ENCODE measurements at places on chromosomes 3 and 15.

GRCh38 chr3:64398476-64398875 lies 173.2 kb upstream of the PRICKLE2 start:
- no peak for DNase-seq

GRCh38 chr3:168168743-168169142 lies 73.0 kb upstream of the GOLIM4 start:
- no peak for DNase-seq

- peak; percentile 61 for DNase-seq
Measured at GRCh38 chr3:123026565-123027291, 835 bp downstream of the SEMA5B start.

DNA sequence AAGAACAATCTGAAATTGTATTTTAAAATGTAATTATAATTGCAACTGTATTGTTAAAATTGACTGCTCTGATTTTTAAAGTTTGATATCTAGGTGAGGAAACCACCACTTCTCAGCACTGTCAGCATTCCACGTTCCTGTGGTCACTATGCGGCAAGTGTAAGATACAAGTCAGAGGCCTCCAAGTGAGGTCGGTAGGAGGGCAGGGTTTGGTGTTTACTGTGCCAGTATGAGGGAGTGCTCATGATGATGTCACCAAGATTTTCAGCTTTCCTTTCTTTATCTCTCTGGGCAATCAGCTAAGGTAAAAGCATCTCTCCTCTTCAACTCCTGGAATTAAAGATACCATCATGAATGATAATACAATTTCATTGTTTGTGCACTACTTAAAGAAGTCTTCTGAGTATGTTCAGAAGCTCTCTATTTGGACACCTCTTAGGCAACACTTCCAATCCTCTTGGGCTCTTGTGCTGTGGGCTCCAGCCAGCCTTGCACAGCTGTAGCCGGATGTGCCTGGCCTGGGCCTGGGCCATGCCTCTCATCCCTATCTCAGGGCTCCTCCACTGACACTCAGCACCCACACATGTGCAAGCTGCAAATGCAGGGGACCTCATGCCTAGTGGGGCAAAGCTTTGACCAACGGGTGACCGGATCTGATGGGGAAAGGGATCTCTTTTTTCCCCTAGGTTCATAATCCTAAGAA lies 42.9 kb downstream of the CCR3 start:
- DNase-seq: no peak

- DNase-seq: no peak
Measured at GRCh38 chr3:194035406-194036138, 100.4 kb upstream of the HES1 start.

DNA sequence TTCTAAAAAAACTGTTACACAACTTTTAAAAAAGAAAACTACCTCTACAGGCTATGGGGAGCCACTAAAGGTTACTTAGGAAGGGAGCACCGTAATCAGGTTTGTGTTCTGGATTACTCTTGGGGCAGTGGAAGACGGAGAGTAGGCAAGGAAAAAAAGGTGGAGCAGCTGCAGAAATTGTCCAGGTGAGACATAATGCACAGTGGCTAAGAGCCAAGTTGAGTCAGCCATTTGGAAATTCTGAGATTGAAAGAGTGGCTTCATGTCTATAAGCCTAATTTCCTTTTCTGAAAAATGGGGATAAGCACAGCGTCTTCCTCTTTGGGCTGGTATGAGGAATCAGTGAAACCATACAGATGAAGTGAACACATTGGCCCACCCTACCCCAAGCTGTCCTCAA lies 195.2 kb downstream of the CADPS start:
- DNase-seq: no peak

- no peak for DNase-seq
Measured at GRCh38 chr3:49841126-49841696, 15.2 kb downstream of the TRAIP start.

DNA sequence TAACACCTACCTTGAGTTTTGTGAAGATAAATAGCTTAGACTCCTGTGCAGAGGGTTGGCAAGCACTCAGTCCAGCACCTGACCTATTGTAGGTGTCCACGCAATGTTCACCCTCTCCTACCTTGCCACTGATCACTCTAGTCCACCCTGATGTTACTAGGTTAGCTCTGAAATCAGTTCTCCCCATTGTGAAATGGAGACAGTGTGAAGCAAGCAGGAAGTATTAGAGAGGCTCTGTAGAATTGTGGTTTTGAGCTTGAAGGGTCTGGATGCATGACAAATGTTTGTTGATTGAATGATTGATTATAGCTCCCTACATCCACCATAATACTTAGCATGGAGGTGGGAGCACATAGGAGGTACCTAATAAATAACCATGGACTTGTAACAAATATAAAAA lies 199.7 kb downstream of the RPLP1 start:
- no peak for DNase-seq

- DNase-seq: no peak
Measured at GRCh38 chr3:52893723-52894122, 3.6 kb downstream of the STIMATE start.

DNA sequence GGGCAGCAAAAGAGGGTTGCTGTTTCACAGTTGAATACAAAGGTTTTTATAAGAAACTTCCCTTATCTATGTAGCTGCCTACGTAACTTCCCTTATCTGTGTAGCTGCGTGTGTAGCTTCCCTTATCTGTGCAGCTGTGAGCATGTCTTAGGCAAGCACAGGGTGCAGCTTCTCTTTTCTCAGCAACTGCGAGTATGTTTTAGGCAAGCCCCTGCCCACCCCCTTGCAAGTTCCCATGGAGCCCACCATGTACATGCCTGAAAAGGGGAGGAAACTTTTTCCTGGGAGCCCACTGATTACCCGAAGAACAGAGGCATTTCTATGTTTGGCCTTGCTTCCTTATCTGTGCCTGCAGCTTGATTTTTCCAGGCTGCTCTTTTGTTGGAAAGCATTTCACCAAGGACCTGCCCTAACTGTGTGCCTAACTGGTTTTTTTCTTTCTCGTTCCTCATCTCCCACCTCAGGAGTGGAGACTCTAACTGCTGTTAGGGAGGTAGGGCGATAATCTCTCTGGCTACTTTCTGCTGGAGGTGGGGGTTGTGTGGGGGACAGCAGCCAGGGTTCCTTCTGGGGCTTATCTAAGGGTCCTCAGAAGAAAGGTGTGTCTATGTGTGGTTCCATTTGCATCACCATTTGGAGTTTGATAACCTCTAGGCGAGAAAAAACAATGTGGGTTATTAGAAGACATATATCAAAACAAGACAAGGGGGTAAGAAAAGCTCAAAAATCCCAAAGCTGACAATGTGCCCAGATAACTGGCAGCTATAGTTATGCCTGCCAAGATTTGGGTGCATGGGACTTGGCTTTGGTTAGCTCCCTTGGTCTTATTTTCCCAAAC lies 26.0 kb downstream of the SORD start:
- DNase-seq: no peak

DNA sequence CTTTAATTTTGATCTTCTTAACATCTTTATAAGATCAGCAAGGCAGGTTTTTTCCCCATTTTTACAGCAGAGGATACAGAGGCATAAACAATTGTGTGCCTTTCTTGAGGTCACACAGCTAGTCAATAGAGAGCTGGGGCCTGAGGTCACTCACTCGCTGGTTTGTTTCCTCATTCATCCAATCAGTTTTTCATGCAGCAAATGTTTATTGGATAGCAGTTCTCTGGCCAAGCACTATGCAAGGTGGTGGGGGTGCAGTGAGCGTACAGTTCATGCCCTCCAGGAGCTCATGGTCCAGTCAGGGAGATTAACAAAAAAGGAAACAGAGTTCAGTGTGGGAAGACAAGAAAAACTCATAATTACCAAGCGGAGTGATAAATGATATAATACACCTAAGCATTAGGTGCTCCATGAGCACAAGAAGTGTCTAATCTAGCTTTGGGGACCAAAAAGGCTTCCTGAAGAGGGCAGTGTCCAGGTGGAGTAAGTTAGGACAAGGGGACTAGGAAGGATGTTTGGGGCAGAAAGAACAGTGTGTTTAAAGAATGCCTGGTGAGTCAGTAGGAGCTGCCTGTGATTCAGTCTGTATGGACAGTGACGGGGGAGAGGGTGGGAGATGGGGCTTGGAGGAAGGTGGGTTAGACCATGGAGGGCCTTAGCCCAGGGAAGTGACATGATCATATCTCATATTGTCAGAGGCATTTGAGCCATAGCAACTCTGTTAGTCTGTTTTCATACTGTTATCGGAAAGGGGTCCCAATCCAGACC lies 29.3 kb downstream of the MAP2K5 start:
- DNase-seq: no peak

GRCh38 chr15:27538325-27538724 lies 560.8 kb downstream of the OCA2 start:
- peak; percentile 87 for DNase-seq

- DNase-seq: no peak
Measured at GRCh38 chr3:112508860-112509259, 9.6 kb upstream of the BTLA start.

DNA sequence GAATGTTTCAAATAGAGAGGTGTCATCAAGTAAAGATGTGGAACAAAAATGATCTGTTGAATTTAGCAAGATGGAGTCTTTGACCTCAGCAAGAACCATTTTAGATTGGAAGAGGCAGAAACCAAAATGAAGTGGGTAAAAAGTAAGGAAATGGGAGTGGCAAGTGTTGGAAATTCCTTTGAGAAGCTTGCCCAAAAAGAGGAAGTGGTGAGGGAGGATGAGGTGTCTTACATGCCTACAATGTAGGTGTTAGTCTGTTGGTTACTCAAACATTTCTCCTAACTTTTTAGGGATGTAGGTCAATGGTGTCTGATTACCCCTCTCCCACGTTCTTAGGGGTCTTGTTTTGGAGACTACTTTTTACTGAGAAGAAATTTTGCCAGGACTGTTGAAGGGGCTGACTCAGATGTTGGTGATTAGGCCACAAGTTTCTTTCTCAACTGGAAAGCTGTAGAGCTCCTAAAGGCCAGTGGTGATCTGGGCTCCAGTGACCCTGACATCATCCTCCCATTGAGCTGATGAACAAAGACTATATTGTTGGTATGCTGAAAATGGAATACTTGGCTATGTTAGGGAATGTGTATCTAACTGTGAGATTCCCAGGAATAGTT lies 5.1 kb downstream of the PPP2R3A start:
- DNase-seq: no peak

DNA sequence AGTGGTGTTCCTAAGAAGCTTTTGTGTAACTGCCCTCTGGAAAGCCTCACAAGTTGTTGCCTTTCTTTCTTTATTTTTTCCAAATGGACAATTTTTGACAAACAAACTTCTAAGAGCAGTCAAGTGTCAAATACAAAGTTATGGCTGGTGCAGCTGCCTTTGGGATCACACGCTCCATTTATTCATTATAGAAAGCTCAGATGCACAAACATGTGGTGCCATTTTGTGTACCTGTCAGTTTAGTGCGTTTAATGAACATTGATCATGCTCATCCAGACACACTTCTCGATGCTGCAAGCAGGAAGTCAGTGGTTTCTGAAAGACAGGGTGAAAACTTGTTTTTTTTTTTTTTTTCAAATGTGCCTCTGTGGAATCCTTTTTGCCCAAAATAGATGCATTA lies 324.5 kb downstream of the CNTN4 start:
- no peak for DNase-seq

GRCh38 chr15:60400944-60401343 lies 3.2 kb upstream of the ANXA2 start:
- DNase-seq: no peak

- no peak for DNase-seq
Measured at GRCh38 chr3:41143421-41144031, 55.8 kb upstream of the CTNNB1 start.

DNA sequence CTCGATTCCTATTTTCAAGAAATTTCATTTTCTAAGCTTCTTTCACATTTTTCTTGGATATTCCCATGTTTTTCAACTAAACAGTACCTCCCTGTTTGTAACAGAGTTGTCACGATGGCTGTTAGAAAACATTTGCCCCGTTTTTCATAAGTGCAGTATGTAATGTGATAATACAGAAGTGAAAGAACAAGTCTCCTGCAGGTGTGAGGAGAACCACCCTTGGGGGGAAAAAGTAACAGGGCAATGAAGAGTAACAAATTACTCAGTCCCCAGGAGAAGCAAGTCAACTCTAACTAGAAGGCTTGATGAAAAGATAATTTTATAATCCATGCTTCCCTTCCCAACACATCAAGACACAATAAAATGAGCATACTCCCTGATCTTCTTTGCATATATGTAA lies 493.3 kb downstream of the FOXP1 start:
- DNase-seq: no peak

GRCh38 chr15:45943240-45943639 lies 308.4 kb downstream of the SQOR start:
- no peak for DNase-seq

DNA sequence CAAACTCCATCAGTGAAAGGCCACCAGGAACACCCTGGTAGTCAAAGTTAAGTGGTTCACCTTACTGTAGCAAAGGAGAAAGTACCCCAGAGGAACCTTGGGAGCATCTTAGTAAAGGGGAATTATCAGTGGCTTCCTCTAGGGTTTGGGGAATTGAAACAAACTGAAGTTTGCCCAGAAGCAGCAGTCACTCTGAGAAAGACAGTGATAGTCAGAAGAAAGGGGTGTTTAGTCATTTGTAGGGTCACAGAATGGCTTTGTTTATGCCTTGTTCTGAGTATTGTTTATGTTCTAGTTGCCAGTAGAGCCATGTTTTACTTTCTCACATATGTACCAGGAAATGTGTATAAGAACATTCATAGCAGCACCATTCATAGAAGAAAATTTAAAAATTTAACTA lies 93.8 kb downstream of the FHIT start:
- no peak for DNase-seq

DNA sequence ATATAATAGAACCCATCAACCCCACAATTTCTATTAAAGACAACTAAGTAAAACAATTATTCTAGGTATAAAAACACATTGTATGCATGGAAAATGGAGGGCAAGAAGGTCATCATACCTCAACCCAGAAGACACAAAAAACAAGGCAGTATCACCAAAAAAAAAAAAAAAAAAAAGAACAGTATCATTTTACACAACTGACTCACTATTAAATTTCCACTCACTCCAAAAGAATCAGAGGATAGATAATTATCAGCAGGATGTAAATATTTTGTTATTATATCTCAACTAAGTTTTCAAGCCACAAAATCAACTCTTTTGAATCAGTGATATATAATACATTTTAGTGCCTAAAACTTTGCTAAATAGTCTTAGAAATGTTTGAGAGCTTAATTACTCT lies 55.0 kb downstream of the CLASP2 start:
- no peak for DNase-seq

- no peak for DNase-seq
Measured at GRCh38 chr3:102258666-102259227, 176.1 kb upstream of the ZPLD1 start.

All from NCI-H146 (cell line).